ENCODE measurements at places on chromosomes 3 and 15.

DNA sequence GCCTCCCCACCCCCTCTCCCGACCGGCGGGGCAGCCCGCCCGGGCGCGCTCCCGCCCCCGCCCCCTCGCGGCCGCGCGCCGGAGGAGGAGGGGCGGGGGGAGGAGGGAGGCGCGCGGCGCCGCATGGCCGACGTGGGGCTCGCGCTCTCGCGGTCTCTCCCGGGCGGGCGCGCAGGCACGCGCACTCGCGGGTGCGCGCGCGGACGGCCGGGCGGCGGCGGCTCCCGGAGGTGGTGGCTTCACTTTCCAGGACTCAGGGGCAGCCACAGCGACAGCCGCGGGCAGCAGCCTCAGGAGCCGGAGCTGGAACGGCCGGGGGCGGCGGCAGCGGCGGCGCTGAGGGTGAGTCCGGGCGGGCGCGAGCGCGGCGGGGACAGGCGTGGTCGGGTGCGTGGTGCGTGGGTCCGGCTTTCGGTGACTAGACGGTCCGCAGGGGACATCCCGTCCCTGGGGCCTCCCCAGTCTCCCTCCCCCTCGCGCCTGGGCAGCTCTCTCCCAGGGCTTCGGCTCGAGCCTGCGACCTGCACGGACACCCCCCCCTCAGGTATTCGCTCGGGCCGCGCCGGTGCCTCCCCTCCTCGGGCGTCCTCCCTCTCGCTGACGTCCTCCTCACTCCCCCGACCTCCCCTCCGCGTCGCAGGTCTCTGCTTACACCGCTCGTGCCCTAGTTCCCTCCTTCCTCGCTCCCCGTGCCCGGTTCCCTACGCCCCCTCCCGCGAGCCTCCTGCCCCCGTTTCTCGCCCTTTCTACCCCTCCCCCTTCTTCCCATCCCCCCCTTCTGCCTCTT lies at the start of gene UBE2E2:
TSS of gene UBE2E2 (plus strand) at position 407 of the 787 bp plus-strand sequence.
- DNase-seq = no peak

GRCh38 chr15:29670998-29671981 lies 151.0 kb downstream of the TJP1 start:
- no peak for DNase-seq

- DNase-seq = no peak
These were observed 4.8 kb upstream of the ARHGAP31 start for GRCh38 chr3:119289404-119289770.

DNA sequence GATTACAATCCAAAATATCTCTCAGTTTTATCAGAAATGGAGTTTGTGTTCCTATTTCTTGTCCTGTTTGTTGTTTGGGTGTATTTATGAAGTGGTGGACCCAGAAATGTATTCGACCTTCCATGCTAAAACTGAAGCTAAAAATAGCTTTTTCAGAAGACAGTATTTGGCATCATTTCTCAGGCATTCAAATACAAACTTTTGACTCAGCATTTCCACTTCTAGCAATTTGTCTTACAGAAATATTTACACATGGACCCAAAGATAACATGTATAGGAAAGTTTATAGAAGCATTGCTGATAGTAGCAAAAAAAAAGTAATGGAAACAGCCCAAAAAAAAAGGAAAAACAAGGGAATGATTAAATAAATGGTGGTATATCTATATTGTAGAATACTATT lies 156.3 kb downstream of the HCN4 start:
- no peak for DNase-seq

DNA sequence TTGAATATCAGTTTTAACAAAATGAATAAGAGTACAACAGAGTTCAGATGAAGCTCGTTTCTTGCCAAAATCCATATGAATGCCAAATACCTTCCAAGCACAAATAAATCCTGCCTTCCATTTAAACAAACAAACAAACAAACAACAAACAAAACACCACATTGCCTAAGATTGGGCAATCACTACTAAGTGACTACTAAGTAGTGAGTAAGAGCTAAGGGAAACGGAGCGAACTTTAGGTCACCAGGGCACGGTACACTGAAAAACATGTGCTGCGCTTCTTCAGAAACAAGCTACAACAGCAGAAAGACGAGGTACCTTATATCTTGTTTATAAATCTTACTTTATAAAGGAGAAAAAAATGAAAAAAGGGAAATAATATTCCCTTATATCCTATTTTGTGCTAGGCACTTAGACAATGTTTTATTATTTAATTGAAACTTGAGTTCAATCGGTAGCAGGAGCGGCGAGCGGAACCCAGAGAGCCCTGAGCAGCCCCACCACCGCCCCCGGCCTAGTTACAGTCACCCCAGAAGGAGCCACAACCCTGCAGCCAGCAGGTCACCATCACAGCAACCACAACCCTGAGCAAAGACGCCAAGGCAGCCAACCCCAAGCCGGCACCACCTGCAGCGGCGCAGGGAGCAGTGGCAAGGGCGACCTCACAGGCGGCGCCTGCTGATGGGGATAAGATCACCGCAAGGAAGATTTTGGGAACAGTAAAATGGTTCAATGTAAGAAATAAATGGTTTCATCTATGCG lies 216.9 kb downstream of the ZBTB20 start:
- no peak for DNase-seq

DNA sequence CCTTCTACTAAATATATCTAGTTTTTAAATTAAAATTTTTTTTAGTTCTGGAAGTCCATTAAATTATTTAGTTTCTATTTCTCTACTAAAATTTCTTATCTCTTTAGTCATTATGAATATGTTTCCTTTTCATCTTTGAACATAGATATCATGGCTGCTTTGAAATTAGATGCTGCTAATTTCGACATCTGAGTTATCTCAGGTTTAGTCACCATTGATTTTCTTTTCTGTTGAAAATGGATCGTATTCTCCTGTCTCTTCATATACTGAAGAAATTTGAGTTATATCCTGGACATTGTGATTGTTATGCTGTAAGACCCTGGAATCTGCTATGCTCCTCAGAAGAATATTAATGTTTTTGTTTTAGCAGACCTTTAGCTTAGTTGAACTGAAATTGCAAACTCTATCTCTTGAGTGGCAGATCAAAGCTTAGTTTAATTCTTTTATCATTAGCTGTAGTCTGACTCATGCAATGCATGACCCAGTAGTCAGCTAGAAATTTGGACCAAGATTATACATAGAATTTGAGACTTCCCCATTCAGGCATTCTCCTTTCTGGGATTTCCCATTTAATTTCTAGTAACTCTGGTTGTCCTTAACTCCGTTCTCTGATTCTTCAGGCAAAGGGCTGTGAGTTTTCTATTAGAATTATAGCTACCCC lies 439.8 kb upstream of the IL12A start:
- no peak for DNase-seq

DNA sequence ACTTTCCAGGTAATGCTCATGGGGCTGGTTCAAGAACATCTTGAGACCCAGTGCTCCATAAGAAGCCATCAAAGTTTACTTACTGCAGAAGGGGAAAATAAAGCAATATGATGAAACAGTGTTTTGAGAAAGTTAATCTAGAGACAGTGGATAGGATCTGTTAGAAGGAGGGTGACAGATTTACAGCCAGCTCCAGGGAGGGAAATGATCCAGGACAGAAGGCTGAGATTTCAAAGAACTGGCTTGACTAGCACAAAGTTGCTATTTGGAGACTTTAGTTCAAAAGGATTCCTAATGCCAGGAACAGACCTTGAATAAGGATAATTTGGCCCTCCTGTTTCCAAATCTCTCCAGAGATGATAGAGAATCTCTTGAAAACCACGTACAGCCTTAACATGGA lies 166.5 kb upstream of the NECTIN3 start:
- DNase-seq = no peak

DNA sequence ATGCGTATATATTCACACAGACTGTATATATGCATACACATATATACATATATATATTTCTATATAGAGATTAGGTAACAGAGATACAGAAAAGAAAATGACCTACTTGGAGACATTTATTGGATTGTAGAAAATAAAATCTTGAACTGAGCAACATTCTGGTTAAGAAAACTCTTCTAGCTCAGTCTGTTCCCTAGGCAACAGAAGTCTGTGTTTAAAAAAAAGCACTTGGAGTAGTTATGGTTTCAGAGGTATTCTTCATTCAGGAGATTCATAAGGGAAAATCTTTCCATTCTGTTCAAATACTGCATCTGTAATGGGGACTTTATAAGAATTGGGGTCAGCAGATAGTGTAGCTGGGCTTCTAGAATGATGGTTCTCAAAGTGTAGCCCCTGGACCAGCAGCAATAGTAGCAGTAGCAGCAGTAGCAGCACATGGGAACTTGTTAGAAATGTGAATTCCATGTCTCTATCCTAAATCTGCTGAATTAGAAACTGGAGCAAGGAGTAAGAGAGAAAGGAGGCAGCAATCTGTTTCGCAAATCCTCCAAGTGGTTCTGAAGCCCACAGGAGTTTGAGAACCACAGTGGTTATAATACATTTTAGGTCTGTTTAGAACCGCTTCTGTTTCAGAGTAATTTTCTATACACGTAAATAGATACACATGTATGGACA lies 112.8 kb upstream of the TMEM108 start:
- no peak for DNase-seq

DNA sequence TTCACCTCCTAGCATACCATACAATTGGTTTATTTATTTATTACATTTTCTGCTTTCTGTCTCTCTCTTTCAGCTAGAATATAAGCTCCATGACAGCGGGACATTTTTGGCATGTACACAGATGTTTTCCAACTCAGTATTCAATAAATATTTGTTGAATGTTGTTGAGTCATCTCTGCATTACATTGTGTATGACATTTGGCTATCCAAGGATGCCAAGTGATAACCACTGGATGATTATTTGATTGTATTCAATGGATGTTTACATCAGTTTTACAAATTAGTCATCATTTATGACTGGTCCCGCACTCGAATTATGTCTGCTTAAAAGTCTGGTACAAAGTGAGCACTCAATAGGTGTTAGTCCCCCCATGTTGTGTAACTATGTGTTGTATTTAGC lies 49.5 kb upstream of the STXBP5L start:
- DNase-seq = no peak

- DNase-seq = no peak
These were observed 8.6 kb upstream of the FBN1 start for GRCh38 chr15:48653913-48654670.

DNA sequence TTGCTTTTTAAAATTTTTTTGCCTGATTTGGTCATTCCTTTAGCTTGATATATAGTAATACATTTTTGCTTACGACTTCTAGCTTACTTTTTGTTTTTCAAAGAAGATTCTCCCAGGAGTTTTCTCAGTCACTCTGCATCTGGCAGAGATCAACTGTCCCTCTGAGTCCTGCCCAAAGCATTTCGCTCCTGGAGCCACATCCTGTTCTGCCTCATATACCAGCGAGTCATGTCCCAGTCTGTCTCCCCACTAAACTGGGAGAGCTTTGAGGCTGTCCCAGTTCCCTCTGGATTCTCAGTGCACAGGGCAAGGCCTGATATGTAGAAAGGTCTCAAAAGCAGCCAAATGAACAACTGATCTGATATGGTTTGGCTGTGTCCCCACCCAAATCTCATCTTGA lies 326.3 kb downstream of the ARRDC4 start:
- no peak for DNase-seq

All from NCI-H524 treated with DMSO at 0.1 percent for 48 hours (cell line).